ENCODE measurements at places on chromosomes 2 and 18.

- peaks cover 3% of the 10 kb centered on the region for H3K4me1 ChIP-seq
- no peaks in the 10 kb centered on the region for H3K27me3 ChIP-seq
- no peaks in the 10 kb centered on the region for H3K36me3 ChIP-seq
- H3K4me3 ChIP-seq = no peak overlapping the region
Observed at GRCh38 chr2:210630873-210631560, 74.6 kb downstream of the CPS1 start.

DNA sequence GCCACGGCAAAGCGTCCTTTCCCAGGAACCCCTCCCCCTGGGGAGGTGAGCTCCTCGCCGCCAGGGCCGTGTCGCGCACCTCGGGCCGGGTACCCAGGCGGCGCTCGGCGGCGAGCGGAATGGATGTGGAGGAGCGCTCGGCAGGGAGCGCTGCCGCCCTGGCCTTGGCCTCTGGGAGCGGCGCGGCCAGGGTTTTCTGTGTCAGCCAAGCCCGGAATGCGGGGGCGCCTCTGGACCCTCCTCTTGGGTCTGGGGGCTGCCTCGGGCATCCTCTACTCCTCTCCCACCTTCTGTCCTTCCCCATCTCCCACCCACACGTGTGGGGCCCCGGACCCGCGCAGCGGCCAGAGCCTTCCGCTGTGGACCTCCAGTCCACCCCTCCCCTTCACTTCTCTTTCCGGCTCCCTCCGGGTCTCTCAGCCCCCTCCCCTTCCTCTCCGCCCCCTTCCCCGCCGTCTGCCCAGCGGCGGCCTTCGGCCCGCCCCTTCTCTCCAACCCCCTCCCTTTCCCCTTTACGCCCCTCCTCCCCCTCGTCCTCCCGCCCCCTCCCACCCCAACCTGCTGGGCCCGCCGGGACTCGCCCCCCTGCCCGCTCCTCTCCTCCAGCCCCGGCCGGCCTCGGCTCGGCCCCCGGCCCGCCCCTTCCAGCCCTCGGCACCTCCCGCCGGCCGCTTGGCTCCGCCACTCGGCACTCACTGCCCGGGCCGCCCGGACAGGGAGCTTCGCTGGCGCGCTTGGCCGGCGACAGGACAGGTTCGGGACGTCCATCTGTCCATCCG is at the start of gene MERTK:
Gene MERTK (plus strand): TSS at position 684 of the 779 bp plus-strand sequence. CDS start 129 bp downstream, outside the sequence.
- H3K4me1 ChIP-seq = peaks cover 12% of the 10 kb centered on the region
- H3K27me3 ChIP-seq = peaks cover 26% of the 10 kb centered on the region
- DNase-seq = peak; percentile 41
- H3K27ac ChIP-seq = no peak within 1 kb of the TSS

DNA sequence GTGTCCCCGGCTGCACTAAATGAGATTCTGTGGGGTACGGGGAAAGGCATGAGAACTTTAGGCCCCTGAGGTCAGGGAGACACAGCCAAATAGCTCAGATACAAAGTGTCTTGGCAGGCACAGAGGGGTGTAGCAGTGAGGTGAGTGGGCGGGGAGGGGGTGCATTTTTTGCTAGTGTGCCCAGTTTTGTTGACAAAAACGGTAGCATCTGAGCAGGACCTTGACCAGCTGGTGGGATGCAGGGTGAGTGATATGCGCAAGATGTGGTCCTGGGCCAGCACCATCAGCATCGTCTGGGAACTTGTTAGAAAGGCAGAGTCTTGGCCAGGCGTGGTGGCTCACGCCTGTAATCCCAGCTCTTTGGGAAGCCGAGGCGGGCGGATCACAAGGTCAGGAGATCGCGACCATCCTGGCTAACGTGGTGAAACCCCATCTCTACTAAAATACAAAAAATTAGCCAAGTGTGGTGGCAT is 127.3 kb upstream of the LGALSL start:
- H3K4me1 ChIP-seq = peaks cover 10% of the 10 kb centered on the region
- H3K27ac ChIP-seq = no peak overlapping the region
- H3K27me3 ChIP-seq = peaks cover 43% of the 10 kb centered on the region
- no peak for DNase-seq
- H3K36me3 ChIP-seq = no peaks in the 10 kb centered on the region
- no peak overlapping the region for H3K4me3 ChIP-seq

- H3K27me3 ChIP-seq = no peaks in the 10 kb centered on the region
- no peak overlapping the region for H3K27ac ChIP-seq
- no peaks in the 10 kb centered on the region for H3K4me1 ChIP-seq
- no peaks in the 10 kb centered on the region for H3K36me3 ChIP-seq
- H3K4me3 ChIP-seq = no peak overlapping the region
Observed at GRCh38 chr2:230162981-230163380, 56.8 kb downstream of the SP110 start.

DNA sequence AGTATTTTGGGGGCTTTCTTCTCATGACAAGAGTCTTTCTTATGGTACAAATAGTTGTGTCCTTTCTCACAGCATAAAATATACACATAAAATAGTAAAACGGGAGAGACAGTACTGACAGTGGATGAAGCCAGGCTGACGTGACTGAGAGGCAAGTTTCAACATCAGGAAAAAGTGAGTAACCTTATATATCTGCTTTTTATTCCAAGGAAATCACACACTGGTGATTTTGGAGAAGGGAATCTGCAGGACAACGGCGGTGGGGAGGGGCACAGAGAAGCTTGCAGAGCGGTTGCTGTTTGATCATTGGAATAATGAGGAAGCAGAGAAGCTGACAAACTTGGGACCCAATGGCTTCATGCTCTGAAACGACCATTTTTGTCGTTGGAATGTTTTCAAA is 130.6 kb upstream of the ZNF236 start:
- peaks cover 10% of the 10 kb centered on the region for H3K27me3 ChIP-seq
- no peak overlapping the region for H3K4me3 ChIP-seq
- no peak overlapping the region for H3K27ac ChIP-seq
- peaks cover 7% of the 10 kb centered on the region for H3K4me1 ChIP-seq
- no peaks in the 10 kb centered on the region for H3K36me3 ChIP-seq
